ENCODE measurements at places on chromosomes 5 and 9.
A peak's percentile ranks its signal among the peaks of the same experiment; 100 is the strongest.

GRCh38 chr5:127518319-127518621, 830 bp downstream of the PRRC1 start:
- peaks cover 21% of the 10 kb centered on the region for H3K36me3 ChIP-seq
- peaks cover 17% of the 10 kb centered on the region for H3K4me1 ChIP-seq
- H3K27ac ChIP-seq: peak overlapping the region; percentile 81
- no peak for DNase-seq
- H3K4me3 ChIP-seq: peak overlapping the region; percentile 92

DNA sequence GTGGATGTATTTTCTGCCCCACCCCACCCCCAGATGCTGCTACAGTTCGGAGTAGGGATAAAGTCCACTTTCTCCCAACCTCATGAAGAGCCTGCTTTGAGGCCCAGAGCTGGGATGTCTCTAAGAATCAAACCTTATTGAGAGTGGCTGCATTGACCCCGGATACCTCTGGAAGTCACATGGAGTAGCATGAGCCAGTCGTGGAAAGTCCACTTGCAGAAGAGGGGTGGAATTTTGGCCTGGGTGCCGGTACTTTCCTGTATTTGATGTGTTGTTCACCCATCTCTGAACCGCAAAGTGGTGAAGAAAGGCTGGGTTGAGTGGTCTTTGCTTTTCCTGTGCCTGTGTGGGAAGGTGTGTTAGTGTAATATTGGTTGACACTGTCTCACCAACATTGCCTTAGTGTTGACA, 3.7 kb downstream of the OTULIN start:
- H3K4me1 ChIP-seq: peaks cover 93% of the 10 kb centered on the region
- H3K36me3 ChIP-seq: no peaks in the 10 kb centered on the region
- no peak for DNase-seq
- H3K27ac ChIP-seq: peak overlapping the region; percentile 7

DNA sequence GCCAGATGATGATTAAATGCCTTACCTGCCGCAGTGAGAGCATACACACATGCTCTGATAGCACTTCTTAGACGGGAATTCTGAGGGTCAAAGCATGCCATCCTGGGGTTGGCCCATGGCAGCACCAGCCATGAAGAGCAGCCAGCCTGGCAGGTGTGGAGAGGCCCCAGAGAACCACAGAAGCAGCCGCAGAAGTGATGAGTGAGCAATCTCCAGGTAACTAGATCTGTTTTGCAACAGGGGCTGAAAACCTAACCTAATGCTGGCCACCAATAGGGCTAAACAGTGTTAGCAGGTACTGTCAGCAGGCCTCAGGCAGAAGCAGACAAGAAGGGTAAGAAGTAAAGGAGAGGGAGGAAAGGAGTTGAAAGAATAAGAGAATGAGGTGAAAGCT, 33.5 kb upstream of the HOMER1 start:
- H3K36me3 ChIP-seq: no peaks in the 10 kb centered on the region
- no peak overlapping the region for H3K4me3 ChIP-seq
- no peaks in the 10 kb centered on the region for H3K27me3 ChIP-seq
- no peak overlapping the region for H3K27ac ChIP-seq
- DNase-seq: no peak

GRCh38 chr5:109566361-109566760, 123.4 kb upstream of the MAN2A1 start:
- H3K27ac ChIP-seq: no peak overlapping the region
- H3K4me1 ChIP-seq: no peaks in the 10 kb centered on the region
- H3K27me3 ChIP-seq: no peaks in the 10 kb centered on the region
- DNase-seq: no peak
- no peaks in the 10 kb centered on the region for H3K36me3 ChIP-seq
- no peak overlapping the region for H3K4me3 ChIP-seq

DNA sequence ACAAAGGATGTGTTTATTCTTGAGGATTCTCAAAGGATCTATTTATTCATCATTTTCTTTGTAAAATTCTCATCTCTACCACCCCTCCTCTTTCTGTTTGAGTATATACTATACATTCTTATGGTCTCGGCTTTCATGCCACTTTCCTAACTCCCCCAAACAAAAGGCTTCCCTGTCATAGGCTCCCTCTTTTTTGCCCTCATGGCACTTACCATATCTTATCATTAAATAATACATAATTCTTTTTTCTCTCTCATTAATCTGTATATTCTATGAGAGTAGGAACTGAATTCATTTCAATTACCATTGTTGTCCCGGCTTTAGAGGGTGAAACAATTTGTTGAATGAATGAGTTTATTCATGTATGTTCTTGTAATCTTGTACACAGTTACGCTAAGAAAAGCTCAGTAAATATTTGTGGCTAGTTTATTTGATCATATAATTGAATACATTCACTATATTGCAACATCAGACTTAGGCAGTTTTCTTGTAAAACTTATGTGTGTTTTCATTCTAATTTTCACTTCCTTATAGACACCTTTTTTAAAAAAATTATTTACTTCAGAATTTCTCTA, 254.6 kb downstream of the EDIL3 start:
- no peak for DNase-seq
- no peaks in the 10 kb centered on the region for H3K4me1 ChIP-seq
- no peak overlapping the region for H3K27ac ChIP-seq
- no peak overlapping the region for H3K4me3 ChIP-seq
- H3K36me3 ChIP-seq: no peaks in the 10 kb centered on the region

GRCh38 chr5:173855162-173855994, 32.8 kb upstream of the CPEB4 start:
- H3K36me3 ChIP-seq: no peaks in the 10 kb centered on the region
- no peaks in the 10 kb centered on the region for H3K27me3 ChIP-seq
- DNase-seq: no peak
- peaks cover 28% of the 10 kb centered on the region for H3K4me1 ChIP-seq
- H3K4me3 ChIP-seq: no peak overlapping the region

DNA sequence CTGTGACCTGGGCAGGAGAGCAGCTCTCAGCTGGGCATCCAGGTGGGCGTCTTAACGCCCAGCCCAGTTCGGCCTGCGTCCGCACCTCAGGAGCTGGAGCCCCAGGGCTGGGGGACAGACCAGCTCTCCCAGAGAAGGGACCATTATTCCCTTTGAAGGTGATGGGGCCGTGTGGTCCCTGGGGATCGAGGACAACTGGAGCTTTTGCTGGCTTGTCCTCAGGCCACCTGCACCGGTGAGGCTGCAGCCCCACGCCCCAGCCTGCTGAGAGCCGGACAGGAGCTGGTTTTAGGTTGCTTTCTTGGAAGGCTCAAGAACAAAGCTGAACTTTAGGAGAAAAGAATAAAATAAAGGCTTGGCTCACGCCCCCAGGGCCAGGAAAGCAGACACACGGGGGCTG, 40.9 kb downstream of the NACC2 start:
- H3K4me3 ChIP-seq: no peak overlapping the region
- peaks cover 4% of the 10 kb centered on the region for H3K27me3 ChIP-seq
- H3K4me1 ChIP-seq: peaks cover 100% of the 10 kb centered on the region

DNA sequence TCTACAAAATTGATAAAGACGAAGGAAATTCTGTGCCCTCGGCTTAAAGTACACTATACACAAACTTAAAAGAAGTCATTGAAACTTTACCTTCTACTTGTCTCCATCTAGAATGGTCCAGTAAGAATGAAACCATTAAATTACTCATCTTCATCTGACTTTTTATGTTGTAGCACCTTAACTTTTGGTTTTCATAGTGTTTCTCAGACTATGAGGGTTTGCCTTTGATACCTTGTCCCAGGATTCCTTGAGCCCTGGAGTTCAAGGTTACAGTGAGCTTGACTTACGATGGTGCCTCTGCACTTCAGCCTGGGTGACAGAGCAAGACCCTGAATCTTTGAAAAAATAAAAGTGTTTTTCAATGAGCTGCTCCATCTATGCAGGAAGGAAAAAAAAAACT, 132.2 kb downstream of the CDC42SE2 start:
- H3K27ac ChIP-seq: no peak overlapping the region
- no peaks in the 10 kb centered on the region for H3K36me3 ChIP-seq
- H3K4me1 ChIP-seq: peaks cover 14% of the 10 kb centered on the region
- no peak overlapping the region for H3K4me3 ChIP-seq
- no peaks in the 10 kb centered on the region for H3K27me3 ChIP-seq

- peak overlapping the region; percentile 99 for H3K27ac ChIP-seq
- H3K4me1 ChIP-seq: peaks cover 21% of the 10 kb centered on the region
- no peaks in the 10 kb centered on the region for H3K27me3 ChIP-seq
- DNase-seq: peak; percentile 93
- peak overlapping the region; percentile 72 for H3K4me3 ChIP-seq
Observed at GRCh38 chr5:128084228-128085167, 932 bp downstream of the SLC12A2 start.

- no peak for DNase-seq
- no peaks in the 10 kb centered on the region for H3K4me1 ChIP-seq
Observed at GRCh38 chr5:137600721-137601360, 101.7 kb upstream of the SPOCK1 start.

GRCh38 chr5:53481159-53481886, 894 bp downstream of the FST start:
- DNase-seq: no peak
- H3K36me3 ChIP-seq: no peaks in the 10 kb centered on the region
- H3K27me3 ChIP-seq: peaks cover 45% of the 10 kb centered on the region
- H3K4me1 ChIP-seq: peaks cover 19% of the 10 kb centered on the region
- H3K4me3 ChIP-seq: peak overlapping the region; percentile 26

GRCh38 chr9:133354766-133355165, 1.5 kb downstream of the SURF1 start:
- H3K36me3 ChIP-seq: peaks cover 64% of the 10 kb centered on the region
- H3K27ac ChIP-seq: no peak overlapping the region
- no peaks in the 10 kb centered on the region for H3K27me3 ChIP-seq
- DNase-seq: no peak

DNA sequence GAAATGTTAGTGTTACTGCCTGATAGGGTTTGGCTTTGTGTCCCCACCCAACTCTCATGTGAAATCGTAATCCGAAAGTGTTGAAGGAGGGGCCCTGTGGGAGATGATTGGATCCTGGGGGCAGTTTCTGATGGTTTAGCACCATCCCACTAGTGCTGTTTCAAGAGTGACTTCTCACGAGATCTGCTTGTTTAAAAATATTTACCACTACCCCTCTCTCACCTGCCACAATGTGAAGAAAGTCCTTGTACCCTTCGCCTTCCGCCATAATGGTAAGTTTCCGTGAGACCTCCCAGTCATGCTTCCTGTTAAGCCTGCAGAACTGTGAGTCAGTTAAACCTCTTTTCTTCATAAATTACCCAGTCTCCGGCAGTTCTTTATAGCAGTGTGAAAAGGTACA, 2.6 kb upstream of the RFX3 start:
- H3K27me3 ChIP-seq: no peaks in the 10 kb centered on the region
- H3K27ac ChIP-seq: peak overlapping the region; percentile 100
- peaks cover 29% of the 10 kb centered on the region for H3K4me1 ChIP-seq
- H3K4me3 ChIP-seq: peak overlapping the region; percentile 22
- peaks cover 16% of the 10 kb centered on the region for H3K36me3 ChIP-seq

GRCh38 chr5:153641183-153641688, 150.8 kb downstream of the GRIA1 start:
- no peak overlapping the region for H3K4me3 ChIP-seq
- H3K4me1 ChIP-seq: no peaks in the 10 kb centered on the region
- no peaks in the 10 kb centered on the region for H3K27me3 ChIP-seq
- H3K36me3 ChIP-seq: no peaks in the 10 kb centered on the region

DNA sequence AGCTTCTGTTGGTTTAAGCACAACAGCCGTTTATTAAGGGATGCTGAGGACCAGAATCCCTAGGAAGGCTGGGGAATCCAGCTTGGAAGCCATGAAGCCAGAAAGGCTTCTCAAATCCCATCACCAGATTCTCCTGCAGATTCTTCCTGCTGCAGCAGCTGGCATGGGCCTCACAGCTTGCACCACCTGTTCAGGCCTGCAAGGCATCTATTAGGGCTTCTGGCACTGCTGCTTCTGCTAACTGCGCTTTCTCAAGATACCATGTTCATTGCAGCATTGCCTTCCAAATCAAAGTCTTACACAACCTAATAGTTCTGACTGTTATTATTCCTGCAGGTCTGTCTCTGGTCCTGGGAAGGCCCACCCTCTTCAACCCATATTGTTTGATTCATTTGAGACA, 51.2 kb upstream of the ZNF366 start:
- H3K4me1 ChIP-seq: peaks cover 35% of the 10 kb centered on the region

GRCh38 chr9:99345942-99346341, 123.9 kb downstream of the SEC61B start:
- no peak overlapping the region for H3K4me3 ChIP-seq
- H3K27me3 ChIP-seq: no peaks in the 10 kb centered on the region
- no peaks in the 10 kb centered on the region for H3K36me3 ChIP-seq
- no peak for DNase-seq
- no peak overlapping the region for H3K27ac ChIP-seq

DNA sequence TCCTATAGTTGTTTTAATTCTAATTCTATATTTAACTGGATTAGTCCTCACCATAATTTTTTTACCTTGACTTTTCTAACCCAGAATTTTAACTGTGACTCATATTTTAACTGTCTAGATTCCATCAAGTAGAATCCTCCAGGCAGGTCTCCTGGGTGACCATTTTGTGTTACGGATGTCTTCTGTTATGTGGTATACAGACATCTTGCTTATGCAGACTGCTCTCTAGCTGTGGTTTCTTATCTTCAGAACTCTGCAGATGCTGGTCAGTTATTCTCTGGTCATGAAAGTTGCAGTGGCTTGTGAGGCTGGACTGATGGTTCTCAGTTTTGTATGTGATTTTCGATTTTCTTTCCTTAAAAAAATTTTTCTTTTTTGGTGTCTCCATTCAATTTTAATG, 139.4 kb downstream of the ATG10 start:
- no peak overlapping the region for H3K4me3 ChIP-seq
- peaks cover 15% of the 10 kb centered on the region for H3K4me1 ChIP-seq
- H3K36me3 ChIP-seq: no peaks in the 10 kb centered on the region
- no peak for DNase-seq
- H3K27me3 ChIP-seq: no peaks in the 10 kb centered on the region

GRCh38 chr5:56900858-56901578, 8.4 kb upstream of the SETD9 start:
- H3K4me3 ChIP-seq: no peak overlapping the region
- H3K27me3 ChIP-seq: no peaks in the 10 kb centered on the region
- peaks cover 12% of the 10 kb centered on the region for H3K36me3 ChIP-seq
- DNase-seq: no peak
- H3K27ac ChIP-seq: no peak overlapping the region

- H3K4me1 ChIP-seq: no peaks in the 10 kb centered on the region
- no peaks in the 10 kb centered on the region for H3K27me3 ChIP-seq
- no peak overlapping the region for H3K27ac ChIP-seq
- peaks cover 13% of the 10 kb centered on the region for H3K36me3 ChIP-seq
- no peak for DNase-seq
Observed at GRCh38 chr5:113039229-113039933, 62.8 kb downstream of the DCP2 start.

- no peak for DNase-seq
- H3K27ac ChIP-seq: no peak overlapping the region
- no peaks in the 10 kb centered on the region for H3K27me3 ChIP-seq
- no peaks in the 10 kb centered on the region for H3K36me3 ChIP-seq
- no peak overlapping the region for H3K4me3 ChIP-seq
- H3K4me1 ChIP-seq: no peaks in the 10 kb centered on the region
Observed at GRCh38 chr5:115309751-115310370, 13.4 kb upstream of the CCDC112 start.

- no peaks in the 10 kb centered on the region for H3K27me3 ChIP-seq
- DNase-seq: no peak
- no peaks in the 10 kb centered on the region for H3K36me3 ChIP-seq
- H3K4me1 ChIP-seq: peaks cover 16% of the 10 kb centered on the region
Observed at GRCh38 chr5:10854506-10855277, 93.7 kb upstream of the DAP start.
